ENCODE measurements at places on chromosomes 7 and 10.

DNA sequence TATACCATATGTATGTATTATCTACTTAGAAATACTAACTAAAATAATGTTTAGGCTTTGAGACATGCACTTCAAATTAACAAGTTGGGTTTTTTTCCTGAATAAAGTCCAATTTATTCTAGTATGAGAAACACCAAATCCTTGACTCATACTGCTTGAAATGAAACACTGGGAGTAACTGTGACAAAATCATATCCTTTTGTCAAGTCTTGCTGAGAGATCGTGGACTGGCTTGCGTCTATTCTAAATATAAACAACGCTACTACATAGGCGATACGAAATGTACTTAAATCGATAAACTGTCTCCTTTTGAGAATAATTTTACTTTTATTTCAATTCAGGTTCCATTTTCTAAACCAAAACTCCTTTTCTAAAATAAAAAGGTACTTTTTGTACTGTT, 16.3 kb downstream of the SMURF1 start:
- no peak for DNase-seq

- no peak for DNase-seq
These were observed 523 bp upstream of the CDK1 start for GRCh38 chr10:60777696-60778213.

- DNase-seq, result no peak
These were observed 13.5 kb downstream of the BHLHA15 start for GRCh38 chr7:98224701-98225181.

- no peak for DNase-seq
These were observed 100.1 kb upstream of the UNC5B start for GRCh38 chr10:71112138-71112785.

GRCh38 chr7:22051886-22052673, 106.4 kb upstream of the CDCA7L start:
- DNase-seq, result no peak

Data from stimulated activated CD4-positive, alpha-beta T cell treated with anti-CD3 and anti-CD28 coated beads, Interleukin-12 subunit alpha, Interleukin-12 subunit beta, amount 100 ng/mL, for 4 hours (primary cell).